ENCODE measurements at places on chromosomes 13 and 19.

DNA sequence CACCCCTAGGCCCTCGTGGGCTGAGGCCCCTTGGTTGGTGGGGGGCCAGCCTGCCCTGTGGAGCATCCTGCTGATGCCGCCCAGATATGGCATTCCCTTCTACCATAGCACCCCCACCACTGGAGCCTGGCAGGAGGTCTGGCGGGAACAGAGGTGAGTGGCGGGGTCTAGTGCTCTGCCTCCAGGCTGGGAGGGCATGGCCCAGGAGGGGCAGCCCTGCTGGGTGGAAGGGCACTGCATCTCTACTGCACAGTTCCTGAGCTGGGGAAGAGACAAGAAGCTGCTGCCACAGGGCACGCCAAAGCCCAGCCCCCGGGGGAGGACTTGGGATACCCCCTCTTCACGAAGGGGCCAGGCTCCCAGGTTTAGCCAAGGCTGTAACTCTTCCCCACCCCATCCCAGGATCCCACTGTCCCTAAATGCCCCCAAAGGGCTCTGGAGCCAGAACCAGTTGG lies 2.4 kb upstream of the KMT2B start:
- DNase-seq, result no peak

DNA sequence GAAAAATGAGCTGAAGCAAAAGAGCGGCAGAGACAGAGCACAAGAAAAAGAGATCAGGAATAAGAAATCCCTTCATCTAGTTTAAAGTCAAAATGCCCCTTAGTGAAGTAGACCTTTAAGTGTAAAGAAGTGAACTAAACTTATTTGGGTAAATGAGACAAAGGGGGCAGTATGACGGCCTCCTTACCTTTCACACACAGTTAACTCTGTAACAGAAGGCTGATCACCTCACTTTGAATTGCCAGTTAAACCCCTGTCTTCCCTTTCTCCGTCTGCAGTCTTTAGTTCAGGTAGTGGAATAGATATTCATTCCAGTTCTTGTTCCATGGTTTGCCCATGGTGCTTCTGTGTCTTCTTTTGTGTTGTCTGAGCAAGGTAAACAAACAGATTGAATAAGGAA lies 1029.8 kb downstream of the DIAPH3 start:
- no peak for DNase-seq

DNA sequence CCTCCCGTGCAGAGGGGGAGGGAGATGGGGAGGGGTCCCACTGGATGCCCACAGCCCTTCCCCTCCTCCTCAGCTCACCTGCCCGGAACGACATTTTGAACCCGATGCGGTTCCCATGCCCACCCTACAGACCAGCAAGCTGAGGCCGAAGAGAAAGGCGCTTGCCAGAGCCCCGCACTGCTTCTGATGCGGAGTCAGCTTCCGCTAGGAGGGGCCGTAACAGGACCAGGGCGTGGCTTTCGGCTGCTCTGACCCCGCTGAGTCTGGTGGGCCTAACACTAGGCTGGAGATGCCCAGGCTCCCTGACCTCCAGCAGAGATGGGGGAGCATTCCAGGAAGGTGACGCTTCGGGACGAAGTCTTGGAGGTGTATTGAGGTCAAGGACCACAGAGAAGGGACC lies 6.7 kb downstream of the ONECUT3 start:
- no peak for DNase-seq

- no peak for DNase-seq
Measured at GRCh38 chr19:7524992-7525739, 2.7 kb downstream of the MCOLN1 start.

DNA sequence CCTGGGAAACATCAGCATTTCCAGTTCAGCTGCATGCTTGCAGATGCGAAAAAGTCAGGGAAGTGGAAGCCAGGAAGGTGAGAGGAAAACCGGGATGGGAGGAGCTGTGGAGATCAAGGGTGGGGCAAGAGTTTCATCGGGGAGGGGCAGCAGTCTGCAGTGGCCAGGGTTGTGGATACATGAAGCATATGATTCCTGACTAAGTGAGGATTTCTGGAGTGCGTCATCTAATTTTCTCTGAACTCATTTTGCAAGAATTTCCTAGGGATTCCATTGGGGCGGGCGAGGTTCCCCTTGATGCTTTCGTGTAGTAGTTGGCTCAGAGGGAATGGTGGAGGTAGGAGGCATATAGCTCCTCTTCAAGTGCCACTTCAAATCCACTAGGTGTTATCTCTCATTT lies 344.1 kb upstream of the TMTC4 start:
- DNase-seq, result no peak

GRCh38 chr19:4559569-4559968 lies at the start of gene SEMA6B:
SEMA6B (minus strand) TSS chr19:4559684; CDS start chr19:4558457, 1,227 bp downstream.
- no peak for DNase-seq

- DNase-seq, result no peak
Measured at GRCh38 chr13:91594061-91594460, 195.6 kb downstream of the GPC5 start.

GRCh38 chr19:40141551-40141950 lies 49.7 kb upstream of the MAP3K10 start:
- no peak for DNase-seq

- no peak for DNase-seq
Measured at GRCh38 chr13:48624858-48625257, 28.9 kb upstream of the CYSLTR2 start.

GRCh38 chr13:43129511-43130110 lies 106.2 kb downstream of the DNAJC15 start:
- DNase-seq, result no peak

DNA sequence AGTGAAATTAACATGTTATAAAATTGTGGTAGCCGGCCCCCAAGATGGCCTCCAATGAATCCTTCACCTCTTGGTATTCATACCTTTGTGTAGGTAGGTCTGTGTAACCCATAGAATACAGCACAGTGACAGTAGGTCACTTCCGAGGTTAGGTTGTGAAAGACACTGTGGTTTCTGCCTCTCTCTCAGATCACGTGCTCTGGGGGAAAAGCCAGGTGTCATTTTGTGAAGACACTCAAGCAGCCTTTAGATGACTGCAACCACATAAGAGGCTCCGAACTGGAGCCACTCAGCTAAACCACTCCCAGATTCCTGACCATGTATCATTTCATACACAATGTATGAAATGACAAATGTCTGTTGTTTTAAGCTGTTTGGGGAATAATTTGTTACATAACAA lies 9.8 kb upstream of the USPL1 start:
- no peak for DNase-seq

GRCh38 chr19:30064348-30064699 lies 122.3 kb downstream of the URI1 start:
- no peak for DNase-seq

DNA sequence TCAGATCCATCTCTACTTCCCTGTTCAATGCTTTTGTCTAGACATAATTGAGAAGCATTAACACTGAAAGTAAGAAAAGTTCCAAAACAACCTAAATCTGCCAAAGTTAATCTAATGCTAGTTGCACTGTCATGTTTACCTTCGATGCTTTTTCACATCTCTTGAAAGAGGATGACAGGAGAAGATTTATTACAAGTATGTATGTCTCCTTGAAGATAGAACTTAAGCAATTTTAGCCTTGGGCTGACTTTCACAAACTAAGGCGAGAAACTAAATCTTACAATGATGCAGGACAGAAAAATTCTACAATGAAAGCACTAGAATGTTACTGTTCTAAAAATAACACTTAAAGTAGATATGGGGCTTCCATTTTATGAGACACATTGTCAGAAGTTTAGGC lies 64.0 kb downstream of the MIPEP start:
- no peak for DNase-seq

DNA sequence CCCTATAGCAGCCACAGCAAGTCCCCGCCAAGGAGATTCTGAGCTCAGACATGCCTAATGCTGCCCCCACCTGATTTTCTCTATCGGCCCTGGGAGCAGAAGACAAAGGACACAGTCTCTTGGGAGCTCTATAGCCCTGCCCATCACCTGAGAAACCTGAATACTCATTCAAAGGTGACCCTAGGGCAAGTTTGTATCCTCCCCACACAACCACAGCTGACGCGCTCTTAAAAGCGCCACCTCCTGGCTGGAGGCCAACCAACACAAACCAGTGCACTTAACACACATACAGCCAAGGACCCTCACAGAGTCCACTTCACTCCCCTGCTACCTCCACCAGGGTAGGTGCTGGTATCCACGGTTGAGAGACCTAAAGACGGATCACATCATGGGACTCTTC lies 8.8 kb upstream of the IGFL4 start:
- no peak for DNase-seq

DNA sequence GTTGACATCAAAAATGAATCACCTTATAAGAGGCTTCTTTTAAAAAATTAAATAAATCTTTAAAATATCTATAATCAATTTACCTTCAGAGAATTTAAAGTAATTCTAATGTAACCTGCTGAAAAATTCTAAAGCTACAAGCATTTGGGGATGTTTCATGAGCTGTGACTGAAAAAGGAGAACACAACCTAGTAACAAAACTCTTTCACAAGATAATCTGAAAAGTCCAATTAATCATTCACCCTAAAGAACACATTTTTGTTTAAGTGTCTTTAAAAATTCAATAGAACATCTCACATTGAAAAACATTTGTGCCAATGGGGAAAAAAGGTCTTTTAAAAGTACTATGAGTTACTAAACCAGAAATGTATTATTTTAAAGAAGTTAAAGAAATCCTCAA lies 22.8 kb downstream of the KLF12 start:
- no peak for DNase-seq

- no peak for DNase-seq
Measured at GRCh38 chr19:58560921-58561320, 2.5 kb upstream of the UBE2M start.

DNA sequence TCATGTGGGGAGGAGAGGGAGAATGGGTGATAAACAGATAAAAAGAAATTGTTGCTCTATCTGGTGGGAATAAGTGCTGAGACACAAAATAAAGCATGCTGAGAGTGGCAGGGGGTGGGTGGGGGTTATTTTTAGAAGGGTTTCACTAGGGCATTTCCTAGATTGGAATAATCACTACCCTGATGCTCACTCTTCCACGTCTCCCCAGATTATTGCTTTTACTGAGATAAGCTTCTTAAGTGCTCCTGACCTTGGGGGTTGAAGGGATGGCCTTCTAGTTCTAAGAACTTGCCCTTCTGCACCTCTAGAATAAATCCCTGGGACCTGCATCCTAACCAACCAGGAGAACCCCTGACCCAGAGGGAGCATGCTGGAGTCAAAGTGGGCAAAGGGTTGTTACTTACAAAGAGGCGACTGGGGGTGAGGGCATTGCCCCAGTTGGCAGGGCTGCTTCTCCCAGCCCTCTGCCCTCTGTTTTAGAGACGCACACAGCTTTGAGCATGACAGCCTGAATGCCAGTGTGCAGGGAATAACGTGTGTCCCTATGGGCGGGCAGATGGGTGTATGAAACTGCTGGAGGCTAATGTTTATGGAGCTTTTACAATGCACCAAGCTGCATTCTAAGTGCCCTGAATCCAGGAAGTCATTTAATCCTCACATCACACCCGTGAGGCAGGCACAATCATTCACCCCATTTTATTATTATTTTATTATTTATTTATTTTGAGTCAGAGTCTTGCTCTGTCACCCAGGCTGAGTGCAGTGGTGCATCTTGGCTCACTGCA lies 743 bp downstream of the RDH8 start:
- no peak for DNase-seq

DNA sequence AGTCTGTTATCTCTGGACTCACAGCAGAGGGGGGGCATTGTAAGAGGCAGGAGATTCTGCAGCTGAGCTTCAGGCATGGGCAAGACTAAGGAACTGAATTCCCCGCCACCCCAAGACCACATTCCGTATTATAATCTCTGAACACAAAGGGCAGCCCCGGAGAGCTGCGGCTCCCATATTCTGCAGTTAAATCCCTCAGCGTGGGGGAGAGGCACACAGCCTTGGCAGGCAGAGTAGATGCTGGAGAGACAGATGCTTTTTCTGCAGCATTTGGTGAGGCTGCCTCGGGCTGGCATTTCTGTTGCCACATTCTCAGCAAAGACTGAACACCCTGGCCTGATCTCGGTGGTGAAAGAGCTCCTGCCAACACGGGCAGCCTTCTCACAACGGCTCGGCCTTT lies 12.9 kb downstream of the CHAF1A start:
- no peak for DNase-seq

GRCh38 chr13:60331249-60332012 lies 65.6 kb upstream of the TDRD3 start:
- no peak for DNase-seq

GRCh38 chr19:43570174-43570791 lies 5.0 kb downstream of the XRCC1 start:
- DNase-seq, result no peak

GRCh38 chr13:112692104-112692503 lies 2.3 kb downstream of the ATP11A start:
- no peak for DNase-seq

- DNase-seq, result no peak
Measured at GRCh38 chr13:26041444-26041843, 10.4 kb downstream of the SHISA2 start.

DNA sequence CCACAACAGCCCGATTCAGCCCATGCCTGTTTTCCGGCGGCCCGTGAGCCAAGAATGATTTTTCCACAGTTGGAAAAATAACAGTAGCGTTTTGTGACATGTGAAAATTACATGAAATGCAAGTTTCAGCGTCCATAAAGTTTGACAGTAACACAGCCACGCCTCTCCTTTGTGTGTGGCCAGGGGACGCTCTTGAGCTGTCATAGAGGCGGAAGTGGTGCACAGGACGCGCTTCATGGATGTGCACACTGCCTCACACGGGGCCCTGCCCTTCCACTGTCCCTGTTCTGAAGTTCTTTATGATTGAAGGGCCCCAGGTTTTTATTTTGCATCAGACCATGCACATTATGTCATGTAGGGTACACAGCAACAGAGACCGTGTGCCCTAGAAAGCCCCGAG lies 12.4 kb upstream of the ELAVL1 start:
- no peak for DNase-seq

DNA sequence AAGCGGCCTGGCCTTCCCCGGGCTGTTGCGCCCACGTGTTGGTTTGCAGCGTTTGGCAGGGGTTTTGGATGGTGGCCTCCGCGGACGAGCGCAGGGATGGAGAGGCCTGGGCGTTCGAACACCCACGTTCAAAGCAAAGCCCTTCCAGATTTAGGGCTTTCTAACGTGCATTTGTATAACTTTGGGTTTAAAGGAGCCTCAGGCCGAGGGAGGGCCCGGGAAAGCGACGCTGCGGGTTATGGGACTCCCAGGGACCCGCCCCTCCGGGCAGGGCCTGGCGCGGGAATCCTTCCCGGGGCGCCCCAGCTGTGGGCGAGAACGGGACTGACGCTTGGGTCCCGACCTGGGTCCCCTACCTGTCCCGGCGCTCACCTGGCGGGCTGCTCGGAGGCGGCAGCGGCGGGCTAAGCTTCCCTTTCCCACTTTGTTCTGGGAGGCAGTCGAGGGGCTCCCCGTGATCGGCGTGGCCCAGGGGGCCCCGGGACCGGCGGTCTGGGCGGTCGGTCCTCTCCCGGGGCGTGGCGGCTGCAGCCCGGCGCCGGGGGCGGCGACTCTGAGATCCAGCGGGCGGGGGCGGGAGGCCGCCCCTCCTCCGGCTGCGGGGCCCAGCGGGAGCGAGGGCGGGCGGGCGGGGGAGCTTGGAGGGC lies at the start of gene FBXO17:
Gene FBXO17, minus strand, starts transcription at position 529 of the 647 bp plus-strand sequence. CDS start 25,423 bp downstream, outside the sequence.
- DNase-seq, result no peak

GRCh38 chr13:104530741-104531140 lies 1464.5 kb upstream of the SLC10A2 start:
- DNase-seq, result no peak

GRCh38 chr19:39544226-39544903 lies 4.4 kb upstream of the EID2 start:
- no peak for DNase-seq

- no peak for DNase-seq
Measured at GRCh38 chr13:110521296-110521680, 40.2 kb downstream of the RAB20 start.

GRCh38 chr19:14678199-14678598 lies 3.6 kb upstream of the ADGRE3 start:
- no peak for DNase-seq

GRCh38 chr19:57068921-57069697 lies 50.7 kb upstream of the USP29 start:
- DNase-seq, result no peak

GRCh38 chr13:80577926-80578670 lies 237.2 kb upstream of the SPRY2 start:
- no peak for DNase-seq

All from fibroblast of the conjunctiva (primary cell).